Esophagus squamous epithelium (tissue), 5 donors: ENCODE measurements at places on chromosomes 16 and 17.

DNA sequence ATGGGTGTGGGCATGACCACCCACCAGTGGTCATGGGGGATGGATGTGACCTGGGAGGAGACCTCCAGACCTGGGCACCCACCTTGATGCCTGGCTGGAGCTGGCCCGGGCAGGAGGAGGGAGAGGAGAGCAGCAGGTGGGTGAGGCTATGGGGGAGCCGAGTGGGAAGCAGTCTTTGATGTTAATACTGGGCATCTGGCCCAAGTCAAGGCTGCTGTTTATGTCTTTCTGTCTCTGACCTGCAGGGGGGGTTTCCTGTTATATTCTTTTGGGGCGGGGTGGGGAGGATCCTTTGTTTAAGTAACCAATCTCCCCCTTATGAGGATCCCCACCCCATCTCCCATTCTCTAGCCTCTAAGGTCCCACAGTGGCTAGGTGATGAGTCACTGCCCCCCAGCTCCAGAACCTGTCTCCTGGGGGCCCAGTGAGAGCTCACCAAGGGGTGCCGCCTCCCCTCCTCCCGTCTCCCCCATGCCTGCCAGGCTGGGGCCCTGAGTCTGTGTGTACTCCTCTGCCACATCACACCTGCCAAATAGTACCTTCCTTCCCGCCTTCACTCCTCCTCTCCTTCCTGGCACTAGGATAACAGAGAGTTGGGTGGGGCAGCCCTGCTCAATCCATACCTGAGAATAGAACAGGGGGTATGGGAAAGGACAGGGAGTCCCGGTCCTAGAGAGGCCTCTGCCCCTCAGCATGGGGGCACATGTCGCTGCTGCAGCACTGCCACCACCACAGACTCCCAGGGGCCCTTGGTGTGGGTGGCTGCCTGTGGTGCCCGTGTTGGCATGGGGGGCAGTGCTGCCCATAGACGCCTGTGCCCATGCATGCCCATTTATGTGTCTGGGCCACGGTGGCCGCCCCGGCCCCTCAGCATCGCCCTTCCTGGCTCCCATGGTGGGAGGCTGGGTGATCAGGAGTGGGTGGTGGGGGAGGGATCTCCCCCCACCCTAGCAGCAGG, 7.3 kb downstream of the THRA start:
- no peak for DNase-seq

DNA sequence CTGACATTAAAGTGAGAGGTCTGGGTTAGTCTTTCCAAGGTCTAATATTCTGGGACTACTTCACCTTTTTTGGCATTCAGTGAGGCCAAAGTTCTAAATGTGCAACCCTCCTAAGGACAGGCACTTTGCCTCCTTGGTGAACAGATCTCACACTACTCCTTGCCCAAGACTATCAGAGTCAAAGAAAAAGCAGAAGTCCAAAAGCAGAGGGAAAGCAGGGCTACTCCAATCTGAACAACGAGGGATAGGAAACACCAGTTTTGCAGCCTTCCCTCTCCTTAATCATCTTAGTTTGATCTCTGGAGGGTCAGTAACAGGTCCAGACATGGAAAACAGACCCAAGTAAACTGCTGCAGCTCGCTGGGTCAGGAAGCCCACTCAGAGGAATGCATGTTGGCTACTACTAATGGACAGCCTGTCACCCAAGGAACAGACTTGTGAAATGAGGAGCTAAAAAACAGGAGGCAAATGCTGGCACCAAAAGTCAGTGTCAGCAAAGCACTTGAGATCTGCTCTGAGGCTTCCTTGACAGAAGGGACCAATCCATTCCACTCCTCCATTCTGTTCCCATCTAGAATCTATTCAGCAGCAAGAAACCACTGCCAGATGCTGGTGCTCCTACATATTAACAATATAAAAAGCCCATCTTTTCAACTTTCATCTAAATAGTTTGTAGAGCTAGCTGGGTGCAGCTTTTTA, 29.9 kb downstream of the DCUN1D3 start:
- no peak for DNase-seq

DNA sequence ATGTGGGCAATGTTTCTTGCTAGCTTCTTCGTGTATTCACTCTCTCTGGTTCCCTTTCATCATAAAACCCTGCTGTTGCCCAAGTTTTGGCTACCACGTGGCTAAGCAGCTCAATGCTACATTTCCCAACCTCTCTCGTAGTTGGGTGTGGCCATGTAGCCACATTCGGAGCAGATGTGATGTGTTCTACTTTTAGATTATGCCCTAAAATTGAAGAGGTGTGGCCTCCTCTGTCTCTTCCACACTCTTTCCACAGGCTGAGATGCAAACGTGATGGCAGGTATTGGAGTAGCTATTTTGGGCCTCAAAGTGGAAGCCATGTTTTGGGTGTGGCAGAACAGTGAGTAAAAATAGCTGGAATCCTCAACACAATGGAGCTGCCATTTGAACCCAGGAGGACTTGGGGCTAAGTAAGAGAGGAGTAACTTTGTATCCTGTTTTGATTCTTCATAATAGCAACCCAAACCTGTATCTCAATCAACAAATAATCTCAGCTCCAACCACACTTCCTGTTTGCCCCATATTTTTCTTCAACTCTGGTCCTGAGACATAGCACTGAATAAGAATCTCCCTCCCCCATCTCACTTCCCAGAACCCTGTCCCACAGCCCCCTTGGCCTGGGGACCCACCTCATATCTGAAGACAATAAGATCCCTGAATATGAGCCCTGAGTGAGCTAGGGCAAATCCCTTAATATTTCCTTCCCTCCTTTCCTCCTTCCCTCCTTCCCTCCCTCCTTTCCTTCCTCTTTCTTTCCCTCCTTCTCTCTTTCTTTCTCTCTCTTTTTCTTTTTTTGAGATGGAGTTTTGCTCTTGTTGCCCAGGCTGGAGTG, 4.0 kb downstream of the NUPR1 start:
- no peak for DNase-seq

DNA sequence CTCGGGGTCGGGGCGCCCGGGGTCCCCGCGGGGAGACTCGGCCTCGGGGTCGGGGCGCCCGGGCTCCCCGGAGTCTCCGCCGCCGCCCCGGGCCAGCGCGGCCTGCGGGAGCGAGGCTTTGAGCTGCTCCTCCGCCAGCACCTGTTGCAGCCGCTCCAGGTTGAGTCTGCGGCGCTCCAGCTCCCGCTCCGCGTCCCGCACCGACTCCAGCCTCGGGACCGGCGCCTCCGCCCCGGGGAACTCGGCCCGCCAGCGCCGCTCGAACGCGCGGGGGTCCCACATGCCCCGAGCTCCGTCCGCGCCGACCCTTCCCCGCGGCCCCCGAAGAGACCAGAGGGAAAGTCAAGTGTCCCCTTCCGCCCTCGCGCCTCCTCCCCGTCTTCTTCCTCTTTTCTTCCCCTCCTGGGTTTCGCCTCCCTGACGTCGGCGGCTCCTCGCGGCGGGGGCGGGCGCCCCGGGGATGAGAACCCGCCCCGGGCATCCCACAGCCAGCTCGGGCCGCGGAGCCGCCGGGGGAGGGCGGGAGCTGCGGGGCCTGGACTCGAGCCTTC, 40.8 kb upstream of the BHLHA9 start:
- DNase-seq = no peak

- DNase-seq = no peak
Observed at GRCh38 chr17:68359791-68360535, 68.7 kb downstream of the ARSG start.

DNA sequence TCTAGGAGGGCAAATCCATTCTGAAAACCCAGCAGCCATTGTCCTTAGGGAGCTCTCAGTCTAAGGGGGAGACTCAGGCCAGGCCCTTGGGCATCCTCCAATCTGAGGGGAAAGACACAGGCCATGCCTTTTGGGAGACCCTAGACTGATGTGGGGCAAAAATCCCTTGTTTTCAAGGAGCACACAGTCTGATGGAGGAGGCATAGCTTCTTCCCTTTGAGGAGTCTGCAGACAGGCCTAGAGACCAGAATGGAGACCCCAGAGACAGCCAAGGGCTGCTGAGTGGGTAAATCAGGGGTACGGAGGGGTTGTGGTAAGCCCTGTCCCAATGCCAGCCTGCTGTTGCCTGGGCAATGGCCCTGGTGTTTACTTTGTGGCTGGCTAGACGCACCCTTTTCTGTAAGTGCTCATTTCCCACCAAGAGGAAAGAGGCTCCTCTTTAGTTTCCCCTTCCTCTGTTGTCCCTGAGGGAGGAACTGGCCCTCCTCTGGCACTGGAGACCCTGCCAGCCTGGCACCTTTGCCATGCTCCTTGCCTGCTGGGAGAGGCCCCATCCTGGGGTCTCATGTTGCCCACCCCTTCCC, 19.3 kb downstream of the ARHGAP23 start:
- no peak for DNase-seq

DNA sequence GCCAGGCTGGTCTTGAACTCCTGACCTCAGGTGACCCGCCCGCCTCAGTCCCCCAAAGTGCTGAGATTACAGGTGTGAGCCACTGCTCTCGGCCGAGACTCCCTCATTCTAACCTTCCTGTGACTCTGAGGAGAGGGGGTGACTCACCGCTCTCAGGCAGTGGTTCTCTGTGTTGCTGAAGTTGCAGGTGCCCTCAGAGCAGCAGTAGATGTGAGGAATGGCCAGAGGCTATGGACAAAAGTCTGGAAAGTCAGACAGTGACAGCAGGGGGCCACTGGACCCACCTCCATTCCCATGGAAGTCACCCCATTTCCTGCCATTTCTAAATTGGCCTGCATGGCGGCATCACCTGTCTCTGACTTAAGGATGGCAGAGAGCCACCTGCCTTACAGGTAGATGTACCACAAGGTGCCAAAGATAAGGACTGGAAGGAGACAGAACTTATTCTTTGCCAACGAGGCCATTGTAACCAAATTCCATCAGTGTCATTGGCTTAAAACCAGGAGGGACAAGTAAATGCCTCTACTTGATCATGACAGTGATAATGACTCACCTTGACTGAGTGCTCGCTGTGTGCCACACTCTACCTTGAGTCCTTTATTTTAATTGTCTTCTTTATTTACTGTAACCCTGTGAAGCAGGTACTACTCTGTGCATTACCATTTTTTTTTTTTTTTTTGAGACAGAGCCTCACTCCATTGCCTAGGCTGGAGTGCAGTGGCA, 15.3 kb upstream of the CNOT1 start:
- DNase-seq = no peak
